Activated T-helper 1 cell treated with Interleukin-2 at 50 U/mL for 16 hours (primary cell): ENCODE measurements at places on chromosomes 3 and 15.

GRCh38 chr3:156341332-156341731, 213.6 kb downstream of the SSR3 start:
- no peak for DNase-seq

DNA sequence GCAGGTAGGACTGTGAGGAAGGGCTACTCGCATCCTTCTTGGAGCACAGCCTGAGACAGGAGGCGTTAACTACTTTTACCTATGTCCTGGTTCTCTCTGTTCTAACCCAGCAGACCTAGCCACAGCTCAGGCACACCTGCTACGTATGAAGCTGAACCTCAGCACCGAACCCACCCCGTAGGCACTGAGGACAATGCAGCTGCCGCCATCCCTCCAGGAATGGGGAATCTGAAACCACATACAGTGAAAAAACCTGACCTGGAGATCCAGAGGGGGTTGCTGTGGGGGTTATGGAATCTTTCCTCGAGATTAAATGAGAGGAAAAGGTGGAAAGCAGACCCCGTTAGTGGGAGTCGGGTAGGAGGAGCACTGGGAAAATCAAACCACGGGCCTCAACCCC, 14.4 kb downstream of the MST1R start:
- DNase-seq, result no peak

DNA sequence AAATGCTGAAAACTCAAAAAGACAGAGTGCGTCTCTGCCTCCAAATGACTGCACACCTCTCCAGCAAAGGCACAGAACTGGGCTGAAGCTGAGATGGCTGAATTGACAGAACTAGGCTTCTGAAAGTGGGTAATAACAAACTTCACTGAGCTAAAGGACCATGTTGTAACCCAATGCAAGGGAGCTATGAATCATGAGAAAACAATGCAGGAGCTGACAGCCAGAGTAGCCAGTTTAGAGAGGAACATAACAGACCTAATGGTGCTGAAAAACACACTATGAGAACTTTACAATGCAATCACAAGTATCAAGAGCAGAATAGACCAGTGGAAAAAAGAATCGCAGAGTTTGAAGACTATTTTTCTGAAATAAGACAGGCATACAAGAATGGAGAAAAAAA, 10.1 kb upstream of the AVEN start:
- DNase-seq, result no peak

DNA sequence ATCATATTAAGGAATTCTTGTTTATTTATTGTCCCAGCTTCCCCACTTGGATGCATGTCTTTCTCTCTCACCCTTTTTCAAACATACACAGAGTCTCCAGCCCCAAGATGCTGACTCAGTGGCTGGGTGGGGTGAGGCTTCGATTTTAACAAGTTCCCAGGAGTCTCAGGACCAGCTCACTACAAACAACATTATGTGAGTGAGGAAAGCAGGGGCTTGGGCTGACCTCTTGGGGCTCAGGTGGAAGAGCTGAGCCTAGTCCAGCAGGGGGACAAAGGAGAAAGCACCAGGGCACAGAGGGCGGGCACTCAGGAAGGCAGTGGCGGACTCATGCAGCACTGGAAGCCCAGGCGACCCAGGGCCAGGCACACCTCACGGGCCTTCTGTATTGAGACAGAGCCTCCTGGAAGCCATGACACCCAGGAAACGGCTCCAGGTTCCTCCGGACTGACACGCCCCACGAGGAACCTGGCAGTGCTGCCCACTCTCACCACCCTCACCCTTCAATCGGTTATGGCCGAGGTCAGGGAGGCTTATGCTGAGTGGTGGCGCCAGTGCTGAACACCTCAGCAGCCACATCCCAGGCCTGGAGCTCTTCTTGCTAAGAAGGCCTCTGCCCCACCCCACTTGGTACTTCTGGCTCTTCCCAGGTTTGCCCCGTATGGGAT, 97.4 kb downstream of the LRIG1 start:
- DNase-seq, result no peak

- DNase-seq, result no peak
These were observed 549.8 kb downstream of the FOXP1 start for GRCh38 chr3:71033681-71034220.

- DNase-seq, result no peak
These were observed 55.4 kb upstream of the SEC13 start for GRCh38 chr3:10376353-10376752.

DNA sequence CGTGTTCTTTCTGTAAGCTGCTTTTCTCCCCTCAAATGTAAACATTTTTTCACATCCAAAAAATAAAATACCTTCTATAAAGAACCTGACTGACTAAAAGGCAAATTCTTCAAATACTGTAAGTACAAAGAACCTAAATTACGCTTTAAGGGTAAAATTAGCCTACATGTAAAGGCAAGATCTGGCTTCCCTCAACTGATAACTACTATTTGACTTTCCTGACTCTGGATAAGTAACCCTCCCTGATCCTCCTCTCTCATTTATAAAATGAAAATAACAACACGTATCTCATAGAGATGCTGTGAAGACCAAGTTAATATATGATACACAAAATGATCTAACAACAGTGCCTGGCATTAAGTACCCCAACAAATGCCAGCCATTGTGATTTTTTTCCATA, 12.2 kb downstream of the ADAM10 start:
- DNase-seq, result no peak
